ENCODE measurements at places on chromosomes 6 and 20. TPM values are rescaled to one million over a fixed set of nuclear protein-coding genes. Genes with fewer than 3 reads are reported as not detected.

DNA sequence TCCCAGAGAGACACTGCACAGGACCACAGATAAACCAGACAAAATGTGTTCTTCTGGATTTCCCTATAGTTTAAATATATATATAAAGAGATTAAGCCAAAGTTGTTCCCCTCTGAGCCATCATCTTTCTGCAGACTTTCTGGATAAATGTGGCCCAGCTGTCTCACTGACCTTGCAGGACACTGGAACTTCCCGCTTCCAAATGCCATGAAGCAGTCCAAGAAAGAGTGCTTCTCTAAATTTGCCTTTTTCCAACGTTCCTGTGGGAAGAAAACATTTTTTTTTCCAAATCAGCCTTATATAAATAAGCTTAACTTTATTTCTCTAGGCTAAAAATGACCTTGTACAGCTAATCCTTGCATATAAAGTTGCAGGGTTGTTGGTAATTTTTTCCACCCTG lies 65.7 kb downstream of the CYP39A1 start:
- DNase-seq = no peak

GRCh38 chr6:137387096-137387764 lies 107.0 kb downstream of the OLIG3 start:
- no peak for DNase-seq

PLAGL2 gene
- total RNA-seq = 71.5 TPM

GRCh38 chr20:31236953-31237352 lies 20.5 kb upstream of the DEFB115 start:
- DNase-seq = no peak

WFDC12 gene
- total RNA-seq = not detected

DNA sequence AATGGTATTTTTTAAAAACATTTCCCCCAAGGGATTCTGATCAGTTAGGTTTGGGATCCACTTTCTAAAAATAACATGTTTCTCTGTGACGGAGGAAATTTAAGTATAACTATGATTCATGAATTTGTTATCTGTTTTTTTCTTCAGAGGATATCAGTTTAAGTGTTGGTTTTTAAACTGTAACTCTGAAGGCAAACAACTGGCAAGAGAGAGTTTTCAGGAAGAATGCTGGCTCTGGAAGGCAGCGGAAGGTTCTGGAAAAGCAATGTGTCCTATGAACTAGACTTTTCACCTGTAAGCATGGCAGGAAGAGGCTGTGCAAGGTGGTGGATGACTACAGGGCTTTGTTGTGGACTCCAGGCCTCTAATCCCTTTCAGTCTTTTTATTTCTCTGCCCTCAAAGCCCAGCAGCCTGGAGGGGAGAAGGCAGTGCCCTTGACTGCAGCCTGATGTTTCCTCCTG lies 153.1 kb downstream of the GMPR start:
- DNase-seq = no peak

C20orf141 gene
- total RNA-seq = not detected

DNA sequence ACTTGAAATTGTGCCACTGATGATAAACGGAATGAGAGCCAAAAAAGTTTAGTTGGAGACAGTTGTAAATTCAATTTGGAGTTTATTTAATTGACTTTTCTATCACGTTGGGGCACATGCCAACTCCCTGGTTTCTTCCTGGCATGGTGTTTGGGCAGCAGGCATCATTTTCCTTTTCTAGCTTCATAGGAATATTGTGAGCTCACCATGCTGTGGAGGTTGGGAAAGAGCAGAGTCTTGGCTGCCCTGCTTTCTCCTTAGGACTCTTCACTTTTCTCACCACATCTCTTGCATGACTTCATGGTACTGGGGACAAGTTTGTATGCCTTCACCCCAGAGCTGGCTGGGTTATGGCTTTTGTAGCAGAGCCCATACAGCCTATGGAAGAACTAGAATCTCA lies 6.4 kb downstream of the SCAND1 start:
- no peak for DNase-seq

DNA sequence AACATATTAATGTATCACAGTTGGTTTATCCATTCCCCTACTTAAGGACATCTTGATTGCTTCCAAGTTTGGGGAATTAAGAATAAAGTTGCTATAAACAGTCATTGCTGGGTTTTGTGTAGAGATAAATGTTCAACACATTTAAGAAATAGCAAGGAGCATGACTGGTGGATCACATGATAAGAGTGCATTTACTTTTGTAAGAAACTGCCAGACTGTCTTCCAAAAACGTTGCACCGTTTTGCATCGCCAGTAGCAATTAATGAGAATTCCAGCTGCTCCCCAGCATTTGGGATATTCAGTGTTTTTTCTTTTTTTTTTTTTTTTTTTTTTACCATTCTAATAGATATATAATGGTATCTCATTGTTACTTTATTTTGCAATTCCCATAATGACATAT lies 695.7 kb upstream of the GJE1 start:
- no peak for DNase-seq

SERINC1 gene
- 40.2 TPM for total RNA-seq

DNA sequence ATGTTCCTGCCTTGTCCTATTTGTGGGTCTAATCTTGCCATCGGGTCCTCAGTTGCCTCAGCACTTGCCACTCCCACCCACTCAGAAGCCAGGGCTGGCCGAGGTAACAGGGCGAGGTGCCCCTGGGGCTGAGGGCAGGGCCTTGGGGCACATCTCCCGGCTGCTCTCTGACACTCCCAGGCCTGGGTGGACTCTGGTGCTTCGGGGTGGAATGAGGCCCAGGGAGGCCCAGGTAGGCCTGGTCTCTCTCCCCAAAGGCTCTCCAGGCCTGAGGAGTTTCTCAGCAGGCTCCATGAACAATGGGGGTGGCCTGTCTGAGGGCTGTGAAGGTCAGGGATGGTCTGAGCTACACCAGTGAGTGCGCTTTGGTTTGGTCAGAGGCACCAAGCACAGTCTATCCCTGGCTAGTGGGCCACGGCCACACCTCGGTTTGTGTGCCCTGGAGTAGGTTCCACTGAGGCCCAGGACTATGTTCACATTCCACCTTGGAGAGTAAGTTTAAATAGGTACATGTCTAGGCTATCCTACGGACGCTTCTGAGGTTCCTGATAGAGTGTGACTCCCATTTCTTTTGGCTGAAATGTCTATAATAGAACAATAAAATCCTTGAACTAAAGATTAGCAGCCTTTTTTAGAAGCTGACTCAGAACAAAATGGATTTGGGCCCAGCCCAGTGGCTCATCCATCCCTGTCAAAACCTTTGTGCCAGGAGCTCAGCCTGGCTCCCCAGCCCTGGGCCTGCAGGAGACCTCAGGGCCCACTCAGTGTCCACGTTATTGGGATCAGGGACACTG lies 78.8 kb downstream of the SLC24A3 start:
- DNase-seq = no peak

DNA sequence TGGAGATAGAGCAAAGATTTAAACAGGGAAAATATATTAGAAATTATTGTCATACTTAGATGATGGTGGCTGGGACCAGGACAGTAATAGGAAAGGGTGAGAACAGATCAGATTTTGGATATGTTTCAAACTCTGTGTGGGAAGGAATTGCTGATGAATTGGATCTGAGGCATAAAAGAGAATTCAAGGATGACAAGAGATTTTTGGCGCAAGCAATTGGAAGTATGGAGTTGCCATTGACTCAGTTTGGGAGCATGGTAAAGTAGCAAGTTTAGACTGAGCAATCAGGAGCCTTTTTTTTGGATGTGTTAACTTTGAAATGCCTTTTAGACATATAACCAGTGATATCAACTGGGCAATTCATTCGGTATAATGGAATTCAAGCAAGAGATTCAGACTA lies 14.4 kb downstream of the TAB2 start:
- no peak for DNase-seq

DNA sequence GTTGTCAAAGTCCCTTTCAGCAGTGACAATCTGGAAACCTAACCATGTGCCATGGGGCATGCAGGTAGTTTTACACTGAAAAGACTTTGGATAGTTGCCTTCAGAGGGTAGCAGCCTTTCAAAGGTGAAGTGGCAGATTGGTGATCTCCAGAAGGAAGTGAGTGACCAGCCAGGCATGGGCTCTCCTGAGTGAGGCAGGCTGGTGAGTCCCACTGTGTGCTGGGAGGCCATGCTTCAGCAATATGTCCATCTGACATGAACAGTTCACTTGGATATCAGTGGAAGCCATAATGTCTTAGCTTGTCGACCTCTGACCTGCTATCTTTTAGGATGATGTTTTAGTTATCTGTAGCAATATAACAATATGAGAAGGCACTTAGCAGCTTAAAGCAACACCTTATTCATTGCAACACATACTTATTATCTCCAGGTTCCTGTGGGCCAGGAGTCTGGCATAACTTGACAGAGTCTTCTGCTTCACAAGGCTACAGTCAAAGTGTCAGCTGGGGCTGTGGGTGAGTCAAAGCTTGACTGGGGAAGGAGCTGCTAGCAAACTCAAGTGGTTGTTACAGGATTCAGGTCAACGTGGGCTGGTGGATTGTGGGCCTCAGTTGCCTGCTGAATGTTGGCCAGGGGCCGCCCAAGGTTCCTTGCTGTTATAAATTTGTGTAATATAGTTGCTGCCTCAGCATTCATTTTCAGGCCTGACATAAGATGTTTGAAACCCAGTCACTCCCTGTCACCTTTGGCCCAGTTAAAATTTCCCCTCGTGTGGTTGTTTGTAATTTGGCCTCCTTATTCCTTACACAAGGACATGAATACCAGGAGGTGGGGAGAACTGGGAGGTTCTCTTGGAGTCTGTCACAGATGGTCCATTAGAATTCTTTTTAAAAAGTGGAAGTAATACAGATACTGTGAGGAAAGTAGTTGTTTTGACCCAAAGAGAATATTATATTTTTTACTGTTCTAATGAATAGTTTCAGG lies 100.2 kb downstream of the UST start:
- DNase-seq = peak; percentile 23

- no peak for DNase-seq
Observed at GRCh38 chr20:53737396-53738038, 143.9 kb upstream of the ZNF217 start.

- no peak for DNase-seq
Observed at GRCh38 chr6:168227840-168228239, 91.7 kb downstream of the DACT2 start.

- no peak for DNase-seq
Observed at GRCh38 chr20:43287637-43288036, 97.9 kb upstream of the PTPRT start.

DNA sequence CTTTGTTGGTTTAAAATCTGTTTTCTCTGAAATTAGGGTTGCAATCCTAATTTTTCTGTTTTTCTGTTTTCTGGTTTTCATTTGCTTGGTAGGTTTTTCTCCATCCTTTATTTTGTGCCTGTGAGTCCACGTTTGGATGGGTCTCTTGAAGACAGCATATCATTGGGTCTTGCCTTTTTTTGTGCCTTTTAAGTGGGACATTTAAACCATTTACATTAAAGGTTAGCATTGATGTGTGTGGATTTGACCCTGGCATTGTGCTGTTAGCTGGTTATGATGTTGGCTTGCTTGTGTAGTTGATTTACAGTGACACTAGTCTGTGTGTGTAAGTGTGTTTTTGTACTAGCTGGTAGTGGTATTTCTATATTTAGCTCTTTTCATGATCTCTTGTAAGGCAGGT lies 28.0 kb upstream of the CST5 start:
- no peak for DNase-seq

- no peak for DNase-seq
Observed at GRCh38 chr20:19777315-19777714, 19.3 kb downstream of the RIN2 start.

DNA sequence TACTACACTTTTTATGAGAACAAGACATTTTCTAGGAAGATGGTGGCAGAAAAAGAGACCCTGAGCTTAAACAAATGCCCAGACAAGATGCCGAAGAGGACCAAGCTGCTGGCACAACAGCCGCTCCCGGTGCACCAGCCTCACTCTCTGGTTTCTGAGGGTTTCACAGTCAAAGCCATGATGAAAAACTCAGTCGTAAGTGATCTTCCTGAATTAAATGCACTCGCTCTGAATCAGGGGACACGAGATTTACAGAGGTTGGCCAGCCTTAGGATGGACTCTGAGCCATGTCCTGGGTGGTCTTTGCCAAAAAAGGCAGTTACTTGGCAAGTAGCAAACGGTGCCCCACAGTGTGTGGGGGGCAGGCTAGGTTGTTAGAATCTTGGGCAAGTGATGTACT lies 423 bp downstream of the PACRG start:
- peak; percentile 4 for DNase-seq

DNA sequence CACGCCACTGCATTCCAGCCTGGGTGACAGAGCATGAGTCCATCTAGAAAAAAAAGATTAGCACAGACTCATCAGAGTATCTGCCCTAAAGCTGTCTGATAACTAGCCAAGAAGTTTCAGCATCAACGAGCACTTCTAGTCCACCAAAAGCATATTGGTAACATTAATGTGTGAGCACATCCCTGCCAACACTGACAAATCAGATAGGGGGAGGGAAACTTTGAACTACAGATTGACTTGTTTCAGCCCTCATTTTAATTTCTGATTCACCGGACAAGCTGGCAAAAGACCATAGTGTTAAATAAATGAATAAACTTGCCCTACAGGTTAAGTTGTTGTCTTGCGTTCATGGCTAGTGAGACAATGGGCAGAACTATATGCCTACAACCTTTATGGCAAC lies 7.7 kb upstream of the SEC63 start:
- no peak for DNase-seq

DNA sequence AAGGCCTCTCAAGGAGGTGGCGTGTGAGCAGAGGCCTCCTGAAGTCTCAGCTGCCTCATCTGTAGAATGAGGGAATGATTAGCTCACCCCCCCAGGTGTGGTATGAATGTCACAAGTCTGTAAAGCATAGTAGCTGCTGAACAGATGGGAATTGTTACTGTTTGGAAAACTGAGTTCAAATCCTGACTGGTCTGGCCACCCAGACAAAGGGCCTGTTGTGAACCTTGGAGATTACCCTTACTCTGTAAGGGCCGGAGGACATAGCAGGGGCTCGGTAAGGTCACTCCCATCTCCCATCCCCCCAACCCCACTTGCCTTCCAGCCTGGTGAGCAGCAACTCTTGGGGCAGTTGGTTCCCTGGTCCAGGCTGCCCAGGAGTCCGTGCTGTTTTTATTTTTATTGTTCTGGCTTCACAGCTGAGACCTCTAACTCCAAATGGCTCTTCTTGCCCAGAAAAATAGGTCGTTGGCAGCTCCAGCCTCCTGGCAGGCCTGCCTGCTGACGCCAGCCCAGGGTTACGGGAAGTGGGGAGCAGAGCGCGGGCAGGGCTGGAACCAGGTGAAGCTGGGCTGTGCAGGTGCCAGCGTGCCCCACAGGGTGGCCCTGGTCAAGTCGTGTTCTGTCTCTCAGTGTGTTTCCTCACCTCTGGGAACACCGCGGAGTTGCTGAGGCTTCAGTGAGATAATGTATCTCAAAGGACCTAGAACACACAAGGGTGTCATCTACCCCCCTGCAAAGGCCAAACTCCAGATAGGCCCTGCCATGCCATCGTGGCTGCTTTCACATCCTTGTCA lies 4.5 kb upstream of the SIRPA start:
- DNase-seq = no peak

CGAS gene
- total RNA-seq = 21.1 TPM

- no peak for DNase-seq
Observed at GRCh38 chr6:48147051-48147450, 36.1 kb upstream of the PTCHD4 start.

DNA sequence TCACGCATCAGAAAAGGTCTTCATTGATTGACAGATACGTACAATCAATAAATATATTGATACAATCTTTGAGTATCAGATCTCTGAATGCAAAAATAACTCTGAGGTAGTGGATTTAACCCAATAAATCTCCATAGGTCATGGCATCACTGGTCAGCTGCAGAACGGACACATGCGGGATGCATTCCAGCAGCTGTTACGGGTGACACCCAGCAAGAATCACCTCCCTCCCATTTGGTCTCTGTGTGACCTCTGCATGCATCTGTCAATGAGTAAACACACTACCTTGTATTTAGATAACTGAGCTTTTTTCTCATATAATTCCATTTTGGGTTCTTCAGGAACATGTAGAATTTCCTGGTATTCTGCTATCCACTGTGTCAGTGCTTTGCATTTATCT lies 285.4 kb downstream of the SYNE1 start:
- no peak for DNase-seq

- DNase-seq = no peak
Observed at GRCh38 chr6:23851522-23851921, 274.5 kb upstream of the NRSN1 start.
